ENCODE measurements at places on chromosomes 1 and 21. TPM values are rescaled to one million over a fixed set of nuclear protein-coding genes. Genes with fewer than 3 reads are reported as not detected.
A peak's percentile ranks its signal among the peaks of the same experiment; 100 is the strongest.

Gene MAN1C1
- 3.1 TPM for total RNA-seq

Gene ITLN2
- total RNA-seq = not detected

Gene GBP7
- total RNA-seq = not detected

Gene EXO5
- total RNA-seq = 11.9 TPM

Gene S100A12
- not detected for total RNA-seq

Gene KLF17
- total RNA-seq = not detected

Gene COL6A1
- 8.5 TPM for total RNA-seq

- DNase-seq = no peak
Measured at GRCh38 chr1:214544791-214545190, 6.6 kb downstream of the PTPN14 start.

DNA sequence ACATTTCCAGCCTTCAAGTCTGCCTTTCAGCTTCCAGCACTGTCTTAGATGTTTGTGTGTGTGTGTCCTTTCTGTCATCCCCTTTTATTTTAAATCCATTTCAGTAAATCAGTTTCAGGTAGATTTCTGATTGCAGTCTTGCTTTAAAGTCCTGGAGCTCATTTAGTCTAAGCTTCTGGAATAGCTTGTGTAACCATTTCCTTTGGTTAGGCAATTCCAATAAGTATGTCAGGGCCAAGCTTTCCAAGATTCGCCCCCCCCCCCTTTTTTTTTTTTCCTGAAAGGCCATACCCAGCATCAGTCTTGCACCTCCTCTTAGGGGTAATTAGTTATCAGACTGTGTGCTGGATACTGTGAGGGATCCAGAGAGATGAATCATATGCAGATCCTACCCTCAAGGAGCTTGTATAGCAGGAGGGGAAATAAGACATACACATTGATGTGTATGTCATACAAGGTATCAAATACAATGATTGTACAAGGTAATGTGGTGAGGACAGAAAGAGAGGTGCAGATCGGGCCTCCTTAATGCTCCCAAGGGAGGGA is 41.3 kb downstream of the NFYC start:
- DNase-seq = no peak

- DNase-seq = no peak
Measured at GRCh38 chr1:25644962-25645361, 28.4 kb downstream of the MAN1C1 start.

GRCh38 chr1:200207711-200208126 is 180.2 kb downstream of the NR5A2 start:
- no peak for DNase-seq

DNA sequence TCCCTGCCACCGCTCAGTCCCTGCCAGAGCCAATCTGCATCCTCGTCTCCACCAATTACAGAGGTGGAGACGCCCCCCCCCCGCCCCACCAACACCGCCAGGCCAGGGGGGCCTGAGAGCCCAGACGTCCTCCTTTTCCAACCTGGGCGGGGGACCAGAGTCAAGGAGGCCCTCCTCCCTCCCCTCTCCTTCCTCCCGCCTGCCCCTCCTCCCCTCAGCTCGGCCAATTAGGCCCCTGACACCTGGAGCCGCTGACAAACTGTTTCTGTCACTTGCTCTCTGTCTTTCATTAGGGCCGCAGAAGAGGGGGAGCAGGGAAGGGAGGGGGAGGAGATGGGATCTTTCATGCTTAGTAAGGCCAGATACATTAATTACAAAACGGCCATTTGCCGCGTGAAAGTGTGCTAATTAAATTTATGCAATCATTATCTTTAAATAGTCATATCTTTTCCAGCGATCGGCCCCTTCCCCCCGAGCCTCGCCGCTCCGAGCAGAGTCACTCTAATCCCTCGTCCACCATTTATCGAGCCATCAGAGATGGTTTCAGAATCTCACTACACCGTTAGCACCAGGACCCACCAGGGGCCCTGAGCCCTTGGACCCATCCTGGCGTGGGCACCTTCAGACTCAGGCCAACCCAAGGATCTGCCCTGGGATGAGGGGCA is 94.7 kb downstream of the PAX7 start:
- no peak for DNase-seq

DNA sequence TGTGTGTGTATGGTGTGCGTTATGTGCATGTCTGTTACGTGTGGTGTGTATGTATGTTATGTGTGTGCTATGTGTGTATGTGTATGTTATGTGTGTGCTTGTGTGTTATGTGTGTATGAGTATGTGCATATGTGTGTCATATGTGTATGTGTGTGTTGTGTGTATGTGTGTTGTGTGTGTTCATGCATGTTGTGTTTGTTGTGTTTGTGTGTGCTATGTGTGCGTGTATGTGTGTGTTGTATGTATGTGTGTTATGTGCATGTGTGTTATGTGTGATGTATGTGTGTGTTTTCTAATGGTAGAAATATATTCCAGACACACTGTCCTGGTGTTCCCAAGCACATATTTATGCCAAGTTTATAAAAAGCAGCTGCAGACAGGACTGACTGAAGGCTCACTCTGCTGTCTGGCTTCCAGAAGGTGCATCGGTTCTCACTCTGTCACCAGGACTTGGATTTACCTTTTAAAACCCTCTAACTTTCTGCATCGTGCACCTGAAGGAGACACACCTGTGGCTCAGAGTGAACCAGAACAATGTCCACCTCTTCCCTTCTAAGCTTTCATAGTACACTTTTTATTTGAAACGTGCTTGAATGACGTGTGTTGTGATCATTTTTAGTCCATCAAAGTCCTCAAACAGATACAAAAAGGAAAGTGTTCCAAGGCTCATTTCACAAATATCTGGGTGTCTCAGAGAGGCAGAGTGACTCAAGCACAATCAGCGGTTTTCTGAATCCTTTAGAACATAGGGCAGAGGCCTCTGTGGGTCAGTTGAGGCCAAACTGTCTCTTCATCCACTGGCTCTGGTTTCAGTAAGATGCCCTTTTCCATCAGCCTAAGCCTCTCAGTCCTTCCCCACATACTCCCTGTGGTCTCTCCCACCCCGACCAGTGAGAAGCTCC is 49.9 kb downstream of the TOMM20 start:
- DNase-seq = no peak

DNA sequence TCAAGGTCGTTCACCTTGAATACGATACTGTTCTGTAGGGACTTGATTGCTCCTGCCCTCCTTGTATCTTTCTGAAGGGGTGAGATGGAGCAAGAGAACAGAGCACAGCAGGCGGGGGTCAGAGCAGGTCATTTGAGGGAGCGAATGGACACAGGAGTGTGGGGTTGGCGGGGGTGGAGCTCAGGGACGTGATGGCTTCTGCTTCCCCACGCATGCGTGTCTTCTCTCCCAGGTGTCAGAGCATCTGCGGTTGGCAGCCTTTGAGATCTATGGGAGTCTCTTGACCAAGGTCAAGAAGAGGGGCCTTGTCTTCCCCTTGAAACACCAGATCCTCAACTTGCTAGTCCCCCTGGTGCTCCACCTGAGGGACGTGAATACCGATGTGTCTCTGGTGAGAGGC is 63.9 kb downstream of the INAVA start:
- DNase-seq = no peak

GRCh38 chr1:167210966-167211674 is 9.6 kb upstream of the POU2F1 start:
- DNase-seq = no peak

GRCh38 chr1:182143825-182144645 is 82.5 kb upstream of the ZNF648 start:
- peak; percentile 3 for DNase-seq

DNA sequence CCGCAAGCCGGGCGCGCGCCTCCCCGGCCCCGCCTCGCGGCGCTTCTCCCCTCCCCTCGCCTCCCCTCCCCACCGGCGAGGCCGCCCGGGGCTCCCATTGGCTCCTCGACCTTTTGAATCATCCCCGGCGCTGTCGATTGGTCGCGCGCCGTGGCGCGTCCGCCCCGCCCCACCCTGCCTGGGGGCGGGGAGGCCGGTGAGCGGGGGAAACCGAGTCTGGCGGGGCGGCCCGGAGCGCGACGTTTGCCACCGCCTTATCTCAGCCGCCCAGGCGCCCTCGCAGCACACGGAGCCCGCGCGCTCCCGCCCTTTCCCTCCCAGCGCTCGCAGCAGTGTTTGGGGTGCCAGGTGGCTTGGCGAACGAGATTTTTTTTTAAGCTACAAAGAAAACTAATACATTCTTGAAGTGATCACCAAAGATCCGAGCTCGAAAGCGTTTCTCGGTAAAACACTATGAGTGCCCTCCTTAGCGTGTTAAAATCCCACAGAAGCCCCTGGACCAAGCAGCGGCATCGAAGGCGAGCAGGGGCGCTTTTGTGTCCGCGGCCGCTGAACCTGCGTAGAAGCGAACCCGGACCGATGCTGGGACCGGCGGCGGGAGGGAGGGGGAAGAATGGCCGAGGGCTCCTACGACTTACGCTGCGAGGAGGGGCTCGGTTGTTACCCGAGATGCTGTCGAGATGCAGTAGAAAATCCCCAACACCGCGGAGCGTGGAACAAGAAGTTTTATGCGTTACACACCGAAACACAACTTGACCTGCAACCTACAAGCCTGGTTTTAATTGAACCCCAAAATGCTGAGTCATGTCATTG is 436 bp upstream of the LBR start:
- DNase-seq = peak; percentile 95

- DNase-seq = peak; percentile 43
Measured at GRCh38 chr1:171742577-171742922, 685 bp upstream of the VAMP4 start.

GRCh38 chr21:45788637-45789506 is 145.3 kb downstream of the PCBP3 start:
- DNase-seq = no peak

- DNase-seq = no peak
Measured at GRCh38 chr21:25577424-25578055, 29.7 kb downstream of the MRPL39 start.

GRCh38 chr1:53705446-53706096 is 33.4 kb downstream of the GLIS1 start:
- no peak for DNase-seq

DNA sequence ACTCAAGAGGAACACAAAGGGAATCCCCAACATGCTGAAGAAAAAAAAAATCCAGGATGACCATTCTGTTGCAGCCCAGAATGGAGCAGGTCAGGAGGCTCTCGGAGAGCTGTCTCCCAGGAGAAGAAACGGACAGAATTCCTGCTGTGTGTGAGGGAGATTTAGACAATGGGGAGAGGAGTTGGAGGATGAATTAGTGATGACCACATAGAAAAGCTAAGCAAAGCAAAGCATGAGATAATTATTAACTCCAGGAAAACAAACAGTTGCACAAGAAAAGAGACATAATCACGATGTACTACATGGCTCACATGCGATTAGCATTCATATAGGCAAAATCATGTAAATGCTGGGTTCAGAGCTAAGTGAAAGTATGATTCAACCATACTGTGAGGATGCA is 61.1 kb upstream of the SMYD2 start:
- no peak for DNase-seq

- peak; percentile 66 for DNase-seq
Measured at GRCh38 chr1:235093013-235093695, 35.5 kb downstream of the TOMM20 start.

DNA sequence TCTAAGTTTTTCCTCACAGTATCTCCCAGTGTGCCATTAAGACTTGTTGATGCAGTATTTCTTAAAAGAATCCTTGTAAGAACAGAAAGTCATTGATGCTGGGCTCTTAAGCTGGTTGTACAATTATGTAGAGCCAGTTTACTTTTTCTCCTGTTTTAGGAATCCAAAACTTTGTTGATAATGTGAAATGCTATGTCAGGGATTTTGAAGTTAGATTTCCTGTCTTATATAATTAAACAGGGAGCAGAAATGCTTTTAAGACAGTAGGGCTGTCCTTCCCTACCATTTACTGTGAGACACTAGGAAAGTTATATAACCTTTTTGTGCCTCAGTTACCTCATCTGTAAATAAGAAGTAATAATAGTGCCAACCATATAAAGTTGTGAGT is 26.0 kb downstream of the CCDC18 start:
- no peak for DNase-seq

DNA sequence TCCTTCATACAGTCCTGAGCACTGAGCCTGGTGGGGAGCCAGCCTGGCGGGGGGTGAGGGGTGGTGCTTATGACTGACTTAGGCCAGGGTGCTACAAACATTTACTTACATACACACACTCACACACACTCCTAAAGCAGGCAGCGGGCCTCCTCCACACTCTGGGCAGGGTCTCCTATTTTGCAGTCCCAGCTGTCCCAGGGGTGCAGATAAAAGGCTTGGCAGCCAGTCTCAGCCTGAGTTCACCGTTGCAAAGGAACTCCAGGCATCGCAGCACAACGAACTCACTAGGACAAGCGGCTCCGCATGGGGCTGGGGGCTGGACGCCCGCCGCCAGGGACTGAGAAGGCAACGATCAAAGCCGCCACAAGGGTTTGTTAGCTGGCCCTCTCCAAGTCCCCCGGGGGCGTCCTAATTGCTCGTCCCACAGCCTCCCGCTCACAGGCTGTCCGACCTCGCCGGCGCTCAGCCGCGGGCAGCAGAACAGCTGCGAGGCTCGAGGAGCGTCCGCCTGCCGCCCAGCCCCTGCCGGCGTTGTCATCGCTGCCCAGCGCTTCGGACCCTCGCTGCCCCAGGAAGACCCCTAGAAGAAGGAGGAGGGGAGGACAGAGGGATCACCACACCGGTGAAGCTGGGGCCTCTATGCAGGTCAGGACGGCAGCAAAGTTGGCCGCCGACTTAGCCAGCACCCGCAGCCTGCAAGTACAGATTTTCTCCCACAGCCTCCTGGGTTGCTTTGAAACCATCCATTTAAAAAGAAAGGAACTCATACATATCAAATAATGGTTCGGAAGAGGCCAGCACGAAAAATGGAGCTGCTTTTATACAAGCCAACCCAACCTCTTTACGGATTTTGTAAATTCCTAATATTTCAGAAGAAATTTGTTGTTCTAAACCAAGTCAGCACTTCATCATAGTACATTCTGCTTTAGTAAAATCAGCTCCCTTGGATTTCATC is 6.2 kb downstream of the BARHL2 start:
- DNase-seq = no peak

GRCh38 chr1:65830306-65830705 is 37.6 kb downstream of the PDE4B start:
- no peak for DNase-seq

DNA sequence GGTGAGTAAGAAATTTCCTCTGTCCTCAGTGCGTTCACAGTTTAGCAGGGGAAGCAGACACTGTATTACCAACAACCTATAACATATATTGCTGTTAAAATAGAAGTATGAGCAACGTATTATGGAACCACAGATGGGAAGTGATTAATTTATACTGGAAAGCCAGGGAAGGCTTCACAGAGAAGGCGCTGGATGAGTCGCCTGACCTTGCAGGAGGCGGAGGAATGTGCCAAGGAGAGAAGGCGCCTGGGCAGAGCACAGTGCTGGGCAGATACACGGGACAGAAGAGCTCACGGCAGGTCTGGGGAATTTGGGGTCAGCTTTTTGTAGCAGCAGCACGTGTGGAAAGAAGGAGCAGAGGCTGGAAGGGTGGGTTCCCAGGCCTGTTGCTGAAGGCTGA is 116.3 kb downstream of the DHRS3 start:
- DNase-seq = peak; percentile 63

DNA sequence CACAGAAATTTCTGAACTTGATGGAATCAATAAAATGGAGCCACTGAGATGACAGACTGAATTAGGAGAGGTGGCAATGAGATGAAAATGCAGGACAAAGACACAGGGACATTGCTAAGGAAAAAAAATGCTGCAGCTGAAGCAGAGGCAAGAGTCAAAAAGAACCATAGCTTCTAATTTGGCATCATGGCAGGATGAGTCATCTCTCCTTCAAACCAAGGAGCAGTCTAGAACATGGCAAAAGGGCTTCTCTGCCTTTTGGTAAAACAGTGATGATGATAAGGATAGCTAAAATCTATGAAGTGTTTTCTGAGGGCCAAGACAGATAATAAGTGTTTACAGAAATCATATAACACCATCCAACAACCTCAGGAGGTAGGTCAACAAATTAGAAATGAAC is 16.8 kb downstream of the SLC19A2 start:
- no peak for DNase-seq
